ENCODE measurements at places on chromosomes 11 and 22.

DNA sequence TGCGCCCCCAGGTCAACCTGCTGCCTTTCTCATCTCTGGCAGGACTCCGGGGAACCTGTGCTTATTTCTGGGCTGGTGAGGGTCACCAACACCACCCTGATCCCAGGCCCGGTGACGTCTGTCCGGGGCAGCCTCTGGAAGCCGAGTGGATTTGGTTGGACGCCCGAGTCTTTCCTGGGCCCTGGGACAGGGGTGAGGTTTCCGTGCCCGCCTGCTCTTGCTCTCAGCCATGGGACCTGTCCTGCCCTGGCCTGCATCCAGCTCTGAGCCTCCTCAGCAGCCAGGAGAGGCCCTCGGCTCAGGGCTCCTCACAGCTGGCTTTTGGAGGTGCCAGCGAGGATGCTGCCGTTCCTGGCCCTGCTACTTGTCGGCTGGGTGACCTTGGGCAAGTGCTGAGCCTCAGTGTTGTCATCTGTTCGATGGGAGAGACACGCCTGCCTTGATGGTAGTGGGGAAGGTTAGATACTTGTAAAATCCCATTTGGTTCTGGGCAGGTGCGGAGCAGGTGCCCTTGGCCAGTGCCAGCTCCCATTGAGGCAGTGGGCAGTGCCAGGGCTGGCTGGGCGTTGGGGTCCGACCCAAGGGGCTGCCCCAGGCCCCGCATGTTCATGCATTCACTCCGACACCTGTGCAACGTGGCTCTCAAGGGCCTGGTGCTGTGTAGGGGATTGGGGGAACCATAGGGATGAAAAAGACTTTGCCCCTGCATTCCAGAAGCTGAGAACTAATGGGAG lies 58.9 kb upstream of the THY1 start:
- no peak for DNase-seq

DNA sequence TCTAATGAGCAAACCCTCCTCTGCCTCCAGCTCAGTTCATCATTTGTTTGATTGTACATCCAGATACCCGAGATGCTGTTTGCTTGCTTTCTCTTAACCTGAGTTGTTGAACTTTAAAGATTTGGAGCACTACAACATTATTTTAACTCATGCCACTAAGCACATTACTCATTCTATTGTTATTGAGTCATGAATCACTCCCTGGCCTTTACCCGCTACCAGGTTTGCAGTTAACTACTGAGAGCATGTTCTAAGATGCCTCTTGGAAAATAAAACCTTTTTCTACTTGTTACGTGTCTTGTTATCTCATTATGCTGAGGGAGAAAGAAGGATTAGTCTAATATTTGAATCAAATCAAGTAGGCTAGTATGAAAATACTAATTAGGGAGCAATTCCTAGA lies 720.6 kb upstream of the ANO5 start:
- DNase-seq = no peak

DNA sequence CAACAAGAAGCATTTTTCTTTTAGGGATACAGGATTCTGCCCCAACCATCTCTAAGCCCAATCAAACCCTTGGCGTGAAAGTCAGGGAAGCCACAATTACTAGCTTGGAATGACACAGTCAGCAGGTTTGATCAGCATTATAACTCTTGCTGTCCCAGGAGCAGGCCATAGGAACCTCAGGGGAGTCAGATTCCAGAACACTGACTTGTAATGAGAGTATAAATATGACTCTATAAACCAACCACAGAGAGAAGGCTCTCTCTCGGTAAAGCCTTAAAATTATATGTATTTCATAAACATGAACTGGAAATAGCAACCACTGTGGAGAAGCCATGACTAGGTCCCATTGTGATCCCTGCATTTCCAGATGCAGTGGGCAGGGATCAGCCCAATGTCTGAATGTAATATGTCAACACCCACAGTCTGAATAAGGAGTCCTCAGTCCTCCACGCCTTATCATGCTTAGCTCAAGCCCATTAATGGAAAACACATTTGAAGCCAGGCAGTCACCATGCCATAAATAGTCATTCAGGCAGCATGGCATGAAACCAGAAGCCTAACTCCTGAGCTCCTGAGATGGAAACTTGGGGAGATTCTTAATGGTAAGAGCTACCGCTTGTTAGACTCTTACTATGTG lies 99.1 kb upstream of the MTNR1B start:
- no peak for DNase-seq

- DNase-seq = no peak
Measured at GRCh38 chr11:108193725-108194124, 28.7 kb downstream of the NPAT start.

- DNase-seq = no peak
Measured at GRCh38 chr11:66784575-66784974, 55.6 kb upstream of the SPTBN2 start.

DNA sequence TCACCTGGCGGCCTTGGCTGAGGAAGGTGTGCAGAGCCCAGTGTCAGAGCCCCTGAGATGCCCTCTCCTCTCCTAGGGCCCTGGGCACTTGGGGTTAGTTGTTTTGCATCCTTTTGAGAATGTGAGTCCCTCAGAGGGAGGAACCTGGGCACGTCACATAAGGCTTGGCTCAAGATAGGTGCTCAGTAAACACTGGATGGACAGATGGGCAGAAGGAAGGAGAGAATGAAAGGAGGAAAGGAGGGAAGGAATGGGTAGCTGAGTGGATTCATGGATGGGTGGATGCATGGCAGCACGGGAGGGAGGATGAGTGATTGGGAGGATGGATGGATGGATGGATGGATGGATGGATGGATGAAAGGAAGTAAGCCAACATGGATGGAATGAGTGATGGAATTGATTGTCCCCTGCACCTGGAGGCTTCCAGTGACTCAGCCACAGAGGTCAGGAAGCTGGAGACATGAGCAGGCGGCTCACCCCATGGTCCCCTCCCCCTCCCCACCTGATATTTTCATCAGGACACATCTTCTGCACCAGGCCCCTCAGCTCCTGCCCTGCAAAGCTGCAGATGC lies 62.2 kb downstream of the IGLL1 start:
- no peak for DNase-seq

DNA sequence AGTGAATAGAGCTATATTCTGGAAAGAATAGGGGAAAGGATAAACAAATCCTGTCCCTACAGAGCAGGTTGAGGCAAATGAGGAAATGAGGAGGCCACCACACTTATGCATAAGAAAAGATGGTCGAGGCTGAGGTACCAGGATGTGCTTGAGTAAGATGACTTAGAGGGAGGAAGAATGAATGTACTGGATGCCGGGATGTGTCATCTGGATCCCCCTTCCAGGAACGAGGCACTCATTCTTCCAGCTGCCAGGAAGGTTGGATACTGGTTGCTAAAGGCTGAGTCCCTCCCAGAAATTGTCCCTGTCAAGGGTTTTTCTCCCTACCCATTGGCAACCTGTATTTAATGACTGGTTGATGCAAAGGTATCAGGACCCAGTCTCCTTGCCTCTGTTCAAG lies 31.1 kb upstream of the SYT9 start:
- no peak for DNase-seq

DNA sequence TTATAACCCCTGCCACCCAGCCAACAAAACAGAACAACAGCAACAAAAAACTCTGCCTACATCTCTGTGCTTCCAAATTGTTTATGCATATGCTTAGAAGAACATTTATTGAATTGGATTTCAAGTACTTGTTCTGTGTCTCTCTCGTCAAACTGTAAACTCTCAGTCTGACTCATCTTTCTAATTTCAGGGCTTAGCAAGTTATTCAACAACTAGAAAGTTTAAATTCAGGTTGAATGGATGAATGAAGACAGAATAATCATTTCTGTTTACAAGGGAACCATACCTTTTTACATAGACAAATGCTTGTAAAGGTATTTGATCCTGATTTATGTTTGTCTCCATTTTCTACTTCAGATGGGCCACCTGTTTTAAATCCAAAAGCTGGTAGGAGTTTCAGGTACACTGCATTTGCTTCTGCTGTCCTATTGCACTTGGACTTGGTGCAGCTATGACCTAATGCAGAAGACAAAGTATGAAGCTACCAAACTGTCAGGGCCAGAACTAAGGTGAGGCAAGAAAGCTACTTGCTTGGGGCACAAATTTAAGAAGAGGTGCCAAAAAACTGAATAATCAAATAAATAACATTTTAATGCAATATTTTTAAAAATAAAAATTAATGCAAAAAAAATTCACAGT lies 1.6 kb upstream of the FBXO3 start:
- DNase-seq = no peak

GRCh38 chr22:47288680-47289079 lies 526.2 kb downstream of the TBC1D22A start:
- DNase-seq = no peak

- no peak for DNase-seq
Measured at GRCh38 chr22:17113600-17113999, 7.6 kb downstream of the TMEM121B start.

DNA sequence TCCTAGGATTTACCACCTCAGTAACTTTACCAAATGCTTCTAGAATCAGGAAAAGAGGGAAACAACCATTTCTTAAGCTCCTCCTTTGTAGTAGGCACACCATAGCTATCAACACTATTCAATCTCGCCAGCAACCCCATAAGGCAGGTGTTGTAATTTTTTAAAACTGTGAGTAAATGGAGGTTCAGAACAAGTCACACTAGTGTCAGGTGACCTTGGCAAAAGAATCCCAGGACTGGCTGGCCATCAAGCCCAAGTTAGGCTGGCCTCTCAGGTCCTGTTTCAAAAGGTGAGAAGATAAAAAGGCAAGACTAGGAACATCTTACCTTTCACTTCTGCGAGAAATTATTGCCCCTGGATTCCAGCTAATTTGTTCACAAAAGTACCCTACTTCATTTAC lies 713 bp downstream of the TOP3B start:
- no peak for DNase-seq

GRCh38 chr11:60078745-60079144 lies 9.7 kb upstream of the MS4A2 start:
- no peak for DNase-seq

DNA sequence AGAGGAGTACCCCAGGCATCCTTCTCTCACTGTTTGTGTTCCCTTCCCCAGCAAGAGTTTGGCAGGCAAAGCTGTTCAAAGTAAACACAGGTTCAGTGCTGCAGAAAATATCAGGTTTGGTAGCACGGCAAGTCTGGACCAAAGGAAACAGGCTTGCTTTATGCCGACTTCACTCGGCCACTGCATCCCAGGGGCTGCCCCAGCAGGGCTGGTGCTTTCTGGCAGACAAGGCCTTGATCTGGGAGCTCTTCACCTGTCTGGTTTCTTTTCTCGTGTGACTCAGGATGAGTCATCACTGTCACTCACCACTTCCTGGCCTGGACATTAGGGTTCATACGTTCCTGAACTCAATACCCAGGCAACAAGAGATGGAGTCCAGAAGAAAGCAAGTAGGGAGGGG lies 52.6 kb upstream of the NAV2 start:
- DNase-seq = no peak

- no peak for DNase-seq
Measured at GRCh38 chr11:110072930-110073329, 20.3 kb upstream of the ZC3H12C start.

GRCh38 chr11:12577725-12578644 lies 96.2 kb upstream of the TEAD1 start:
- DNase-seq = no peak

GRCh38 chr11:123404676-123405075 lies 25.4 kb upstream of the GRAMD1B start:
- no peak for DNase-seq

- DNase-seq = no peak
Measured at GRCh38 chr22:32820131-32821119, 18.9 kb downstream of the TIMP3 start.

DNA sequence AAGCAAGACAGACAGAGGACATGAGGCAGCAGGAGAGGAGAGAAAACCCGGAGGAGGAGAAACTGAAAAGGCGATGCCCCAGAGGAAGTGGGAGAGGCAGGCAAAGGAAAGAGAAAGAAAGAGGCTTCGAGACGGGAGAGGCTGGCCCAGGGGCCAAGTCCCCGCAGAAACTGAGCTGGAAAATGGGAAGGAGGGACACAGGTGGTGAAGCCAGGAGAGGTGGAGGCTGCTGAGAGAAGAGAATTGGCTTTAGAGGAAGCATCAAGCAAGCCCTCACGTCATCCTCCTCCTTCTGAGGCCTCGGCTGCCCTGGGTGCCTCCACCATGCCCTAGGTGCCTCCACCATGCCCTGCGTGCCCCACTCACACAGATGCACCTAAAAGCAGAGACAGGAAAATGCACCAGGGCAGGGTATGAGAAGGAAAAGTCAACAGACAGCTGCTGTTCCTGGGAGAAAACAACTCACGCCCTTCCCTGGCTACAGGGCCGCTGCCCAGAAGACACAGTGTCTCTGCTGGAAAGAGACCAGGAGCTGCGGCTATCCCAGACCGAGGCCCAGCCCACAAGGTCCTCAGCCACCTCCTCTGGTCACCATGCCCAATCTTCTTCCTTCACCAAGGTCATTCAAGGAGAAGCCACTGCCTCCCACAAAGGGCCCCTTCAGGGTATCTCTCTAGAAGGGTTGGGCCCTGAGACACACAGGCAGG lies 14.3 kb downstream of the FXYD6 start:
- DNase-seq = no peak

GRCh38 chr11:134395002-134395401 lies 17.0 kb downstream of the B3GAT1 start:
- no peak for DNase-seq

DNA sequence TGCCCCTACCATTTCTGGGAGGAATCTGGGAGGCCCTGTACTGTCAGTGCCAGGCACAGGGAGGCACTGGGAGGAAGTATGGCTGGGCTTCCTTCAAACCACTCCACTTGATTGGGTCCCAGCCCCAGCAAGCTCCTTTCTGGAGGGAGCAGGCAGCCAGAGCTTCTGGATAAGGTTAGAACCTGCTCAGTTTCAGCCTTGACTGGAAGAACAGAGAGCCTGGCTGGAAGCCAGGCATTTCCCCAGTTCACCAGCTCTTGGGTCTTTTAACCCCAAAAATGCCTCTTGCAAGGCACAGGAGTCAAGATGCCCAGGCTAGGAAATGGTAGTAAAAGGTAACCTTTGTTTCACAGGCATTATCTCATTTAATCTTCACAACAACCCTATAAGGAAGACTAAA lies 9.0 kb upstream of the KCTD14 start:
- DNase-seq = no peak

DNA sequence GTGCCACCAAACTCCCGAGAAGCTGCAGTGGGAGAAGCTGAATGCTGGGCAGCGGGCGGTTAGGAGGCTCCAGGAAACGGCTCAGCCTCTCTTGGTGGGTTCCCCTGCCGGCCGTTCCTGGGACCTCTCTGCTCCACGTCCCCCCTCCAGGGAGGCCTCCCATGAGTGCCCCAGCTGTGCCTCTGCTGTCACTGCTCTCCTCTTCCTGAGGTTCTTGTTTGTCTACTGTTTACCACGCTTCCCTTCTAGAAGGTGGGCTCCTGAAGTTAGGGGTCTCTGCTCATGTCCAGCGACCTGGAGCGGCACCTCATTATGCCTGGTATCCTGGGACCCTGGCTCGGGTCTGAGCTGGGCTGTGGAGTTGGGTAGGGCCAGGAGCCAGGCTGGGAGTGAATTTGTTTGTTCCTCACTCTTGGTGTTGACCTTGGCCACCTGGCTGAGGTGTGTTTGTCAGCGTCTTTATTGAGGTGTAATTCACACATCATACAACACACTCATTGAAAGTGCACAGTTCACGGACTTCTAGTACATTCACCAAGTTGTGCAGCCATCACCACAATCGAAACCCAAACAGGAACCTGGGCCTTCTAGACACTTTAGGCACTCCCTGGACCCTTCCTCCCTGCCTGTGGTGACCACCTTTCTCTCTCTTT lies 37.8 kb upstream of the GRAMD4 start:
- no peak for DNase-seq

GRCh38 chr11:66070604-66071380 lies 720 bp downstream of the PACS1 start:
- no peak for DNase-seq

All from activated CD4-positive, alpha-beta T cell treated with anti-CD3 and anti-CD28 coated beads for 1 hour (primary cell).